ENCODE measurements at places on chromosomes 4 and X. TPM values are rescaled to one million over a fixed set of nuclear protein-coding genes. Genes with fewer than 3 reads are reported as not detected.

ALB gene
- total RNA-seq: 0.13 TPM

DCLK2 gene
- total RNA-seq: 3.9 TPM

HEPH gene
- total RNA-seq: 1.8 TPM

LRIT3 gene
- total RNA-seq: 0.07 TPM

TKTL1 gene
- under 0.01 TPM for total RNA-seq

SORCS2 gene
- not detected for total RNA-seq

PCSK1N gene
- total RNA-seq: not detected
